Panc1 (cell line): ENCODE measurements at places on chromosomes 13 and 19. TPM values are rescaled to one million over a fixed set of nuclear protein-coding genes. Genes with fewer than 3 reads are reported as not detected.

Gene CAMSAP3
- total RNA-seq = 1.7 TPM

Gene RFX1
- 15.2 TPM for total RNA-seq

GRCh38 chr13:111168107-111168506, 53.0 kb downstream of the ARHGEF7 start:
- no peak for DNase-seq
- H3K4me1 ChIP-seq = no peaks in the 10 kb centered on the region
- H3K36me3 ChIP-seq = no peaks in the 10 kb centered on the region
- H3K4me3 ChIP-seq = no peak overlapping the region

- H3K36me3 ChIP-seq = no peaks in the 10 kb centered on the region
- no peaks in the 10 kb centered on the region for H3K27me3 ChIP-seq
- H3K4me3 ChIP-seq = peak overlapping the region; percentile 84
- no peak for DNase-seq
- peak overlapping the region; percentile 86 for H3K27ac ChIP-seq
Observed at GRCh38 chr19:6589711-6590257, 1.2 kb downstream of the CD70 start.

- H3K4me1 ChIP-seq = no peaks in the 10 kb centered on the region
- DNase-seq = no peak
- H3K27me3 ChIP-seq = no peaks in the 10 kb centered on the region
- H3K36me3 ChIP-seq = no peaks in the 10 kb centered on the region
Observed at GRCh38 chr19:28642787-28643683, 569.9 kb downstream of the UQCRFS1 start.

- no peak for DNase-seq
- no peaks in the 10 kb centered on the region for H3K36me3 ChIP-seq
- H3K4me1 ChIP-seq = no peaks in the 10 kb centered on the region
- H3K4me3 ChIP-seq = no peak overlapping the region
- no peaks in the 10 kb centered on the region for H3K27me3 ChIP-seq
Observed at GRCh38 chr13:57820924-57821323, 189.4 kb downstream of the PCDH17 start.

GRCh38 chr19:47697863-47698609, 15.2 kb upstream of the EHD2 start:
- H3K4me3 ChIP-seq = no peak overlapping the region
- DNase-seq = peak; percentile 67
- peak overlapping the region; percentile 51; the same call in 1 of the 2 replicates for H3K27ac ChIP-seq
- no peaks in the 10 kb centered on the region for H3K27me3 ChIP-seq
- H3K4me1 ChIP-seq = no peaks in the 10 kb centered on the region
